Stimulated activated CD8-positive, alpha-beta memory T cell treated with anti-CD3 and anti-CD28 coated beads, Interleukin-2, amount 100 ng/mL, for 48 hours (primary cell): ENCODE measurements at places on chromosomes 7 and 10.

DNA sequence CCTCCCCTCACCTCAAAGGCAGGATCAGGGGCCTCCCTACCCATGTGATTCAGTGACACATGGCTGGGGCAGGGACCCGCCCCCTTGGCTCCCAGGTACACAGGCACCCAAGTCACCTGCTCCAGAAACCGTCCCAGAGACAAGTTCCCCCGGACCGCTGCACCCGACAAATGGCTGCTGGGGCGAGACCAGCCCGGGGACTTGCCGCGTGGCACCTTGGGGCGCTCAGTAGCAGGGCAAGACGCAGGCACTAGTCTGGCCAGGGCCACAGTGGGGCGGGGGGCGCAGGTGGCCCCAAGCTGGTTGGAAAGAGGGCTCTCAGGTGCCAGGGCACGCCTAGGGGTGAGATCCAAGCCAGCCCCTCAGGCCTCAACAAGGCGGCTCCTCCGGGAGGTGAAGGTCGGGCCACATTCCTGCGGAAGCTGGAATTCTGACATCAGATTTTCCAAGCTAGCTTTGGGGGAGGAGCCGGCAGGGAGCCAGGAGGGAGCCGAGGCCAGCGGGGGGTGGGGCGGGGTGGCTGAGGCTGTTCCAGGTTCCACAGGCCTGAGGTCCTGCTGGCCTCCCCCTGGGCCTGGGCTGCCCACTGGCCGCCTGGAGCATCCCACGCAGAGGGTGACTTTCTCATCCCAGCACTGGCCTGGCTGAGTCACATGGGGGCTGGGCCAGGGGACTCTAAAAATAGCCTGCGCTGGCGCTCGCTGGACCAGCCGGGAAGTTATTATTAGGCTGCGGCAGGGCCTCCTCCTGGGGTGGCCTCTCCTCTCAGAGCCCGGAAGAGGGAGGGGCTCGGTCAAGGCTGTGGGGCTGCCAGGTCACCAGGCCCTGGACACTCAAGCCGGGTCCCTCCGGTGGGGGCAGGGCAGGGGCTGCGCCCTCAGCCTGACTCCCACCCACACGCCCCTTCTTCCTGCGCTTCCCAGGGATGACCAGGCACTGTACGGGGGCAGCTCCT lies 20.5 kb upstream of the INPP5A start:
- DNase-seq, result no peak

GRCh38 chr7:130273081-130273932 lies 6.6 kb downstream of the CPA2 start:
- DNase-seq, result no peak

DNA sequence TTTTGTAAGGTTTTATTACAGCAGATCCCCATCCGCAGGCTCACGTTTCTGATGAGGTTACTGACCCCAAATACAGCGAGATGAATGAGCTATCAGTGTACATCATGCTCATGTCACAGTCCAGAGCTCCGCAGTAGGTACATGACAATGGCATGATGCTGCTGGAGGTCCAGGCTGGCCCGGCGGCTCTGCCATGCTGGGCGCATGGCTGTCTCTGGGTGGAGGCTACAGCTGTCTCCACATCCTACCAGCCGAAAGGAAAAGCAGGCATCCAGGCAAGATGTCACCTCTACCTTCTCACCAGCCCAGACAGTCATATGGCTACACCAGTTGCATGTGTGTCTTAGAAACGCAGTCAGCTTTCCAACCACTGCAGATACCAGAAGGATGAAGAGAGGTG lies 90.9 kb upstream of the RNF32 start:
- DNase-seq, result no peak

DNA sequence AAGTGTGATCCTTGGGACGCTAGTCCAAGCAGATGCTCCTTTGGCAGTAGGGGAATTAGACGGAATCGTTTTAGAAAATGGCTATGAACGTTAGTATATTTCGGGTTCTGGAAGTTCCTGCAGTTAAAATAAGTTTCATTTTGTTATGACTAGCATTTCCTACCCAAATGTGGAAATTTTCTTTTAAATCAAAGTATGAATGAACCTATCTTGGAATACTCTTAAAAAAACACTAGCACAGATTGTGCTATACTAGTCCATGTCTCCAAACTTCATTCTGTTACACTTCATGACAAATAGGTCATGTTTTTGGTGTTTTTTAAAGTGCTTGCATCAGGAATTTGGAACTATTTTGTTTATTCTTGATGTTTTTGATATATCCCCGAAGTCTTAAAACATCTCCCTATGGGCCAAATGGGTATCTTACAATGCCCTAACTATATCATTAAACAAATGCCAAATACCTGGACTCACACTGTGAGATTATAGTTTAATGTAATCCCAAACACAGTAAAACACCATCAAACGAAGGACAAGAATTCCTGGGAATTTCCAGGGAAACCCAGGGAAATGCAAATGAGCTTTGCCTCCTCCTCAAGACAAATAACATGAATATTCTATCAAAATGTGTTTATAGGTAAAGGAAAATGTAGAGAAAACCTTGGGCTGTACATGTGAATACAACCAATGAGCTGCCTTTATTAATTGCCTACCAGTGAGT lies 75.9 kb upstream of the PTPRZ1 start:
- DNase-seq, result no peak

- peak; percentile 14 for DNase-seq
Measured at GRCh38 chr10:122551450-122551849, 9.1 kb upstream of the DMBT1 start.

DNA sequence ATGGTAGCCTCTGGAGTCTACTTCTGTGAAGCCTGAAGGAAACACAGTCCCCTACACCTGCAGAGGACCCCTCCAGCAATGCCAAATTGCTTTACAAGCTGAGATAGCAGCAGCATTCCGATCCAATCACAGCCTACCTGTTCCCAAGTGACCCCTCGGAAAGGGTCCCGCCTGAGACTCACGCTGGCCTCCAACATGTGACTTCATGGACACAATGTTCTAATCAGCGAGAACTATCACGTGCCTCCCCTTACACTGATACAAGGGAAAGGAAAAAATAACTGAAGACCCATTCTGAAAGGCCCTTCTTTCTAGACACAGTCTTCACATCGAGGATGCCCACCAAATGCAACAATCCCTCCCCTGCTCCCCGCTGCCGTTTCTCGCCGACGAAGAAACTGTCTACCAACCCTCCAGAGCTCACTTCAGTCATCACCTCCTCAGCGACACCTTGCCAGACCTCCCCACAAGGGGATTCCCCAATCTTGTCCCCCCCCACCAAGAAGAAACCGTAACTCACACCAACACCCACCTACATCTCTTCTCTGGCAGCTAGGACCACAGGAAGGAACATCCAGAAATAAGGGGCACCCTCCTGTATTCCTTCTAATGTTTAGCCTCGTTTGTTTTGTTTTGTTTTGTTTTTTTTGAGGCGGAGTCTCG lies 1.8 kb downstream of the SNX8 start:
- DNase-seq, result no peak

- no peak for DNase-seq
Measured at GRCh38 chr7:140214075-140214684, 37.4 kb upstream of the KDM7A start.

- DNase-seq, result no peak
Measured at GRCh38 chr7:104992306-104992705, 21.7 kb upstream of the KMT2E start.

DNA sequence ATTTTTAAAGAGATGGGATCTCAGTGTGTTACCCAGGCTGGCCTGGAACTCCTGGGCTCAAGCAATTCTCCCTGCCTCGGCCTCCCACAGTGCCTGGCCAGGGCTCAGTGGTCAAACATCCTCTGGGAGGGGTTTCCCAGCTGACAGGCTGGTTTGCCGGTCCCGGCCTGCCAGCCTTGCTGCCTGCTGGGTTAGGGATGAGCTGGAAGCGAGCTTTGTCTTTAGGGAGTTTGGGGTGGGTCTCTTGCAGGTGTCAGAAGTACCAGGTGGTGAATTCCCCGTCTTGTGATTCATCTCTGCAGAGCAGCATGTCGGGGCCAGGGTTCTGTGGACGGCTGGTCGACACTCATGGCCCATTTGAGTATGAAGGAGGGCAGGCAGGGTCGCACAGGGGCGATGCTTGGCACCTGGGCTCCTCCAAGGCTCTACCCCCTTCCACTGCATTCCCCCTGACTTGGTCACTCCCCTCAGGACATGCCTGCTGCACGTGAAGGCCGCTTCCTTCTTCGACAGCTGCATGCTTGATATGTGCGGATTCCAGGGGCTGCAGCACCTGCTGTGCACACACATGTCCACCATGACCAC lies 30.3 kb downstream of the ZAN start:
- DNase-seq, result no peak

GRCh38 chr10:91090761-91091529 lies 129.5 kb upstream of the PCGF5 start:
- no peak for DNase-seq

DNA sequence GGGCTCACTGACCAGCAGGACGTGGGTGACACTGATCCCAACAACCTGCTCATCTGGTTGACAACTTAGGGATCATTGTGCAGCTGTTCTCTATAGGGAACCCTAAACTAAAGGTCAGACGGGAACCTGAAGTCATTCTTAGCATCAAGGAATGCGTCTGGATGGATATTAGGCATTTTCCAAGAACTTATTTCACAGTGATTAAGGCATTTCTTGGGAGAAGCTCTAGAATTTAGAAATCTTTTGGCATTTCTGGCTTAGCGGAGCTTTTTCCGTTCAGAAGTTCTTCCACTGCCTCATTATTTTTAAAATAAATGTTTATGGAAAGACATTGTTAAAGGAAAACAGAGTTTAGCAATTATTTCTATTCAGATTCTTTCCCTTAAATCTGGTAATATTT lies 303.3 kb upstream of the IGFBP3 start:
- no peak for DNase-seq
